ENCODE measurements at places on chromosomes 2 and 18.

GRCh38 chr18:29225351-29225750 is 1048.4 kb upstream of the CDH2 start:
- DNase-seq: no peak

DNA sequence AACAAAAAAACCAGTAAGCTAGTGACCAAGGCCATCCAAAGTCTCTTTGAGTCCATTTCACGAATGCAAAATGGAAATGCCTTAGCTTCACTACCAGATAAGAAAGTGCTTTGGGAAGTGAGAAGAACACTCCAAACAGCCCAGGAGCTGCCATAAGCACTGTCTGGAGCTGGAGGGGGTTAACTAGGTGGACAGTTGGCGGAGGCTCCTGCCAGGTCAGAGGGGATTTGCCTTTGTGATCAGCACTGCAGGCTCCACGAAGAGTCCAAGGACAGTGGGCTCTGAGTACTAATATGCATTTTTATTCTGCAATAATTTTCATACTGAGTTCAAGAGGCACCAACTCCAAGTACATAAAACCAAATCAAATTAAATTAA is 233.3 kb upstream of the SMAD2 start:
- DNase-seq: no peak

- DNase-seq: no peak
Measured at GRCh38 chr2:68710336-68710735, 24.3 kb upstream of the ARHGAP25 start.

DNA sequence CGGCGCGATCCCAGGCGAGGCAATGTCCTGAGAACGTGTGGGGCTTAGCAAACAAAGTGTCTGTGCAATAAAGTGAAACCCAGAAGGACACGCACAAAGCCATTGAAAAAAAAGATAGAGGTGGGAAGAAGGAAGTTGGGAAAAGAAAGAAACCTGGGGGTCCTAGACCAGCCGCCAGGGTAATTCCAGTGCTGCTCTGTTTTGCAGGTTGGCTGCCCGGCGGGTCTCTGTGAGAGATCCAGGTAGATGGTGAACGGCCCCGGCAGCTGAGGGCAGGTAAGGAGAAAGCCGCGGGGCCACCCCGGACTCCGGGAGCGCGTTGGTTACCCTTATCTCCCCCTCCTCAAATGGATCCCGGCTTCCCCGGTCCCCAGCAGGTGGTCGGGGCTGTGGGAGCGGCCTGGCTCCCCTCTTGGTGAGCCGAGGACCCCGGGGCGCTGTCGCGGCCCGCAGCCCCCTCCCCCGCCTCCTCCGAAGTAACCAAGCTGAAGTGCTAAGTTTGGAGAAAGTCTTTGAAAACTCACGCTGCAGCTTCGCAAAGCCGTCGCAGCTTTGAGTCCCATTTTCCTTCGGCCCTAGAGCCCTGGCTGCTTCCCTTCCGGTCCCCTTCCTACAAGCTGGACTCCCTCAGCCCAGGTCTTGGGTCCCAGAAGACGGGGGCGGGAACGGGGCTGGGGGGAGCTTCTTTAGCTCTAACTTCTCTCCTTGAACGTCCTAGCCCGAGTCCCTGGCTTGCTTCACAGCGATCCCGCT is 588 bp downstream of the OTX1 start:
- DNase-seq: no peak

- DNase-seq: no peak
Measured at GRCh38 chr2:232532419-232532818, 6.5 kb downstream of the CHRND start.

GRCh38 chr2:182916417-182916816 is 50.0 kb upstream of the FRZB start:
- DNase-seq: no peak

DNA sequence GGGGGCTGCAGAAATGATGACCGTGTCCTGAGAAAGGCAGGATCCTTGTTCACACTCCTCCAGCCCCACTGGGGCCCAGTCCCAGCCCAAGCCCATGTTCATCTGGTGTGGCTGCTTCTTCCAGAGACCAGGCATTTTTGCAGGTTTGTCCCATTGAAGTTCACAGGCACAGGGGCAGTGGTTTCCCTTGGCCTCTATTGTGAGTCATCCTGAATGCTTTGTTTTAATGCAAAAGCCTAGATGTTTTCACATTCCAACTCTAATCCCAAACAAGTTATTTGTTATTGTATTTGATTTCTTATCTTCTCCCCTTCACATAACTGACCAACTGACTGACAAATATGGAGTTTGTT is 426.4 kb upstream of the ID2 start:
- no peak for DNase-seq

Data from esophagus squamous epithelium (tissue), 5 donors.